Activated T-helper 1 cell treated with Interleukin-2 at 50 U/mL for 16 hours (primary cell): ENCODE measurements at places on chromosomes 5 and 9.

DNA sequence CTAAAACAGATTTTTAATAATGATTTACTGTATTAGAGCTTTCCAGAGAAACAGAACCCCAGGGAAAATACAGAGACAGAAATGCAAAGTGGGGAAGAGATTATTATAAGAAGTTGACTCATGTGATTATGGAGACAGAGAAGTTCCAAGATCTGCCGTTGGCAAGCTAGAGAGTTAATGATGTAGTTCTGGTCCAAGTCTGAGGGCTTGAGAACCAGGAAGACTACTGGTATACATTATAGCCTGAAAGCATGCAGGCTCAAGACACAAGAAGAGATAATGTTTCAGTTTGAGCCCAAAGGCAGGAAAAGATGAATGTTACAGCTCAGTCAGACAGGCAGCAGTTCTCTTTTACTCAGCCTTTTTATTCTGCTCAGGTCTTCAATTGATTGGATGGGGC lies 98.8 kb upstream of the NFIL3 start:
- no peak for DNase-seq

- DNase-seq, result no peak
These were observed 256.1 kb upstream of the SMARCA2 start for GRCh38 chr9:1759009-1759408.

DNA sequence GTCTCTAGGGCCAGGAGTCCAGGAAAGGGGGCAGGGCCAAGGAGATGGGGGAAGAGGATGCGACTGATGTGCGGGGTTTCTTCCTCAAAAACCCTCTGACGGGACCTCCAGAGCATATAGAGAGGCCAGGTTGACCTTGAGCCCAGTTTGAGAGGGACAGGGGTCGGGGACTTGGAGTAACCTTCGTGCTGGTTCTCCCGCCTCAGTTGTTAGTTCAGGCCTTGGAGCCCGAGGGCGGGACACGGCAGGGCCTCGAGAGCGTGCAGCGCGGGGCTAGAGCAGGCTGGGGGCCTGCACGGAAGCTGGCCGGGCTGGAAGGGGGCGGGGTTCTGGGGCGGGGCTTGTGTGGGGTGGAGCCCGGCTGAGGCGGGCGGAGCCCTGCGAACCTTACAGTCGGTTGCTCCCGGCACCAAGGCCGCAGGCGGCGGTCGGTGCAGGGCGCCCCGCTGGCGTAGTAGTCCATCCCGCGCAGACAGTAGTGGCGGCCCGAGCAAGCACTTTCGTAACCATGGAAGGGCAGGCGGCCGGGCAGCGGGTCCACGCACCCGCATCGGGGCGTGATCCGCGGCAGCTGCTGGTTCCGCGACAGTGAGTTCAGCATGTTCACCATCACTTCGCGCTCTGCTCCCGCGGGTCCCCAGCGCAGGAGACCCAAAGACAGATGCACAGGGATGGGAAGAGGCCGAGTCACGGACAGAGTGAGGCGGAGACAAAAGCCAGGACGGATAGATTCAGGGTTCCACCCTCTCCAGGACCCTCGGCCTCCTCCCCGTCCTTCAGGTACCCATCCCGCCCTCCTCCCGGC lies 4.0 kb upstream of the MYORG start:
- DNase-seq, result peak; percentile 65

DNA sequence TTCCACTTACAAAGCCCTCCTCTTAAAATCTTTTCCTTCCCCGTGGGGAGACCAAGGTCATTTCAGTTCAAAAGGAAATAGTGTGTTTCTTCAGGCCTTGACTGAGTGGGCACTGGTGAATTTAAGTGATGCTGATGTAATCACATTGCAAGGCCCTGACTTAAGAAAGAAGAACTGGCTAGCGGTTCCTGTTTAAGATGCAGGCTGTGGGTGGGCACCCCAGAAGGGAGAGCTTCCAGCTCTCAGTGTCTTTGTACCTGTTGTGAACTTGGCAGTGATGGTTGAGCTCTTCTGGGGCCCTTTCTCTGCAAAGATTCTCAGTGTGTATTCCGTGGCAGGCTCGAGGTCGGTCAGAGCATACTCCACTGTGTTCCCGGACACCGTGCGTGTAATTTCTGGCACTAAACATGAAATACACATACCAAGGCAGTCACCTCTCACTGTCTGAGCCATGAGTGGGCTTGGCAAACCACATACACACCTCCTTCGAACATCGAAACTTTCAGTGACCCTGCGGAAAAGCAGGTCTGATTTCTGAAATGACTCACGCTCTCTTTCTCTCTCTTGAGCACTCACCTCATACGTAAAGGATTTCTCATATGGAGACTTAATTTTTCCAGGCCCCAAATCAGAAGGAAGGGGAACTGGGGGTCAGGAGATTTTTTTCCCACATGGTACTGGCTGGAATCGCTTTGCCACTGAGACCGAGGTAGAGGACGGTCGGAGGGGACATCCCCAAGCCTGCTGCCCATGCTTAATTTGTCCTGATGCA lies 81.9 kb downstream of the TNC start:
- DNase-seq, result no peak

DNA sequence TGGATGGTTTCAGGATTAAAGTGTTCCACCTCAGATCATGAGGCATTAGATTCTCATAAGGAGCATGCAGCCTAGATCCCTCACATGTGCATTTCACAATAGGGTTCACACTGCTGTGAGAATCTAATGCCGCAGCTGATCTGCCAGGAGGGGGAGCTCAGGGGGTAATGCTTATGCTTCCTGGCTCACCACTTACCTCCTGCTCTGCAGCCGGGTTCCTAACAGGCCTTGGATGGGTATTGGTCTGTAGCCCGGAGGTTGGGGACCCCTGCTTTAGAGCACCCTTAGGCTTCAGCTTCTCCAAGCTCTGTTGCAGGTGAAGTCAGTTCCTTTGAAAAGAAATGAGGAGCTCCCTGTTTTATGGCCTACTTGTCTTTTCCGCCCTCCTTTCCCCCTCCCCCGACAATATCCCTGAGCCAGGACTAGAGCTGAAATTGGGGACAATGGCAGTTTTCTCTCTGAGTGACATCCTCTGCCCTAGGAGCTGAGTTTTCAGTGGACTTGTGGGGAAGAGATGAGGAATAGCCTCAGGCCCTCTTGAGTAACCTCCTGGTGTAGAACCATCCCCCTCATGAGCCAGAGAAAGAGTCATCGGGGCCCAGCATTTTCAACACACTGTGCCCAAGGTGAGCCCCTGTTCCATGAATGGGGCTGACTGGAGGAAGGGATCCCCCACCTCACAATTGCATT lies 16.2 kb upstream of the MAT2B start:
- no peak for DNase-seq

- DNase-seq, result no peak
These were observed 434.5 kb upstream of the TUSC1 start for GRCh38 chr9:26112724-26113123.

- DNase-seq, result peak; percentile 84
These were observed at the start of gene KLF9 for GRCh38 chr9:70413799-70414775. Gene KLF9, minus strand, starts transcription at chr9:70414657. Its CDS starts 1,294 bp downstream, at chr9:70413363.

- DNase-seq, result no peak
These were observed 10.4 kb upstream of the FAM120A start for GRCh38 chr9:93440896-93441580.

DNA sequence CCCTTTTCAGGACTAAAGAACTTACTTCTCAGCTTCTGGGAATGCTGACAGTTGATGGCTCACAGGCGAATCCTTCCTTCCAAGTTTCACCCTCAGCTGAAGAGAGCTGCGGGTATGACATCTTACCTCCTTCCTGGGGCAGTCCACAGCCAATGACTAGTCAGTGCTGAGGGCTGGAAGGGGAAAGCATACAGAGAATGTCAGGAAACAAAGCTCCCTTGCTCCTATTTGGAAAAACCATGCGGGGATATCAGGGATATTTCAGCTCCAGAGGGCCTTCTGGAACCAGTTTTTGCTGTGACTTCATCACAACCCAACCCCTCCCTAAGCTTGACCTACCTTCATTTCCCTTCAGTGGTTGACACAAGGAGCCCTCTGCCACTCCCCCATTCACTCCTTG lies 15.7 kb downstream of the FTMT start:
- no peak for DNase-seq

- DNase-seq, result no peak
These were observed 55.7 kb downstream of the HSD17B3 start for GRCh38 chr9:96246267-96246671.

- DNase-seq, result no peak
These were observed 41.2 kb downstream of the LRRTM2 start for GRCh38 chr5:138833726-138834480.

DNA sequence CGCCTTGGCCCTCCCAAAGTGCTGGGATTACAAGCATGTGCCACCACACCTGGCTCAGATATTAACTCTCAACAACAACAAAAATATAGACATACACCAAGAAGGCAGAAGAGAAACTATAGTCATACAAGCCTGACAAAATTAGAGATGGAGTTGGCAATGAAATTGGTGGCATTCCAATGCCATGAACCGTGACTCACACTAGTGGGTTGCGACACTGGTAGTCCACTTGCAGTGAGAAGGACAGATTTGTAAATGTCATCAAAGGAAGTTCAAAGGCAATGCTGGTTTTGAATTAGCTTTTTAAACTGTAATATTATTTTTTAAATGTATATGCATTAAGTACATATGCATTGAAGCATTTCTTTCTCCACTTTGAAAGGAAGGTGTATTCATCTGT lies 8.5 kb upstream of the DNAJC25 start:
- DNase-seq, result no peak

DNA sequence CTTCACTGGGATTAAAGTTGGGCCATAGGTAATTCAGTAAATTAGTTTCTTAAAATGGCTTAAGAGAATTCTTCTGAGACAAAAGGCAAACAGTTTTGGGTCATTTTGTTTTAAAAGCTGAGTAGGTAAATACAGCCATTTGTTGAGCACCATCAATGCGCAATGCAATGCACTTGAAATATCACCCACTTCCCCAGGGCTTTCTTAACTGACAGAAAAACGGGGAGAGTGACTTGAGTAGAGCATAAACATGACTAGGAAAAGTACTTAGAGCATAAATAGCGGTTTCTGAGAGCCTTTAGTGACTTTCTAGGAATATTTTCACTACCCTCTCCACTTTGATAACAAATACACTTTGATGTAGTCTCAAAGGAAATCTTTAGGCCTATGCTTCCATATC lies 27.2 kb downstream of the MLANA start:
- DNase-seq, result no peak

GRCh38 chr9:109974143-109974917 lies 194.3 kb downstream of the PALM2AKAP2 start:
- DNase-seq, result no peak

GRCh38 chr5:158796812-158797497 lies 302.8 kb downstream of the EBF1 start:
- DNase-seq, result no peak

DNA sequence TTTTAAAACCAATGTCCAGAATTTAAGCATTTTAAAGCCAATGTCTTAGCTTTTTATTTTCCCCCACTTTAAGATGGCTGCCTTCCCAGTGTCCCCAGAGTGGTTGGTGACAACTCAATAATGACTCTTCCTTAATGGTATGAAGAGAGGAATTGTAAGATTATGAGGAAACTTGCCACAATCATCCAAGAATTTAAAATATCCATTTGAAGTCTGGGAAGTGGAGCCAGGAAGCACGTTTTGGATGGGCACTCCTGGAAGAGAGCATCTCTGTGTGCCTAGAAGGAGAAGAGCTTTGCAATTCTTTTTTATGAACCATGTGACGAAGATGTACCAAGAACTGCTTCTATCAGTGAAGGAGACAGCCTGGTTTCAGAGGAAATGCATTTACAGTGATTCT lies 11.3 kb upstream of the IGFBPL1 start:
- DNase-seq, result no peak

DNA sequence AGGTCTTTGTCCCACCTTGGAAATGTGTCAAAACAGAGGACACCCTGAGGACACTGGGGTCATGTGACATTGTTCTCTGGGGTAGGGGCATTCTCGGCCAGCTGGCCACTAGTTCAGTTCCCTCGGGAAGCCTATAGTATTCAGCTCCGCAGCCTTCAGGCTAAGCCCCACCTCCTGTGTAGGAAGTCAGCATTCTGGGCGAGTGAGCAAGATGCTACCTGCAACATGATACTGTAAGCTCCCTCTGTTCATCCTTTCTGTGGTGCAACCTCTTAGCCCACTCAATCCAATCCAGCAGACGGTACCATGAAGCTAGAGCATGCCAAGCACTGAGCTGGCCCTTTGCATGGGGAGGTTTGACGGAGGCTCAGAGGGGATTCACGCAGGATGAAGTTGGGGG lies 5.3 kb downstream of the NTNG2 start:
- DNase-seq, result no peak

- no peak for DNase-seq
These were observed 33.9 kb upstream of the F2RL2 start for GRCh38 chr5:76657091-76657490.

GRCh38 chr9:7154003-7154619 lies 396.3 kb downstream of the KDM4C start:
- DNase-seq, result no peak
